ENCODE measurements at places on chromosomes 2 and 18.

DNA sequence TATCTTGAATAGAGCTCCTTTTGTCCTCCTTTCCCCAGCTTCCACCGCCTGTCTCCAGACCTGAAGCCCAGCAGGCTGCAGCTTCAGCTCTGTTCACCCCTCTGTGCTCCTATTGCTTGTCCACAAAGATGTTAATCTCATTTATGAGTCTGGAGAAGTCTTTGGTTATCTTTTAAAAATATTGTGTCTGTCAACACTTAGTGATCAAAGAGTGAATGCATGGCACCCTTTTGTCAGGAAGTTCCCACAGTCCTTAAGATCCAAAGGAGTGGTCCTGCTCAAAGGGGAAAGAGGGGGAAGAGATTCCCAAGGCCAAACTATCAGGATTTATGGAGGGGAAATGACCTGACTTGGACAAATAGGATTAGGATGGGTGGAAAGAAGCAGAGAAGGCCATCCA, 118.9 kb downstream of the ACAA2 start:
- DNase-seq = no peak

GRCh38 chr18:59983506-59983905, 83.7 kb downstream of the PMAIP1 start:
- no peak for DNase-seq

DNA sequence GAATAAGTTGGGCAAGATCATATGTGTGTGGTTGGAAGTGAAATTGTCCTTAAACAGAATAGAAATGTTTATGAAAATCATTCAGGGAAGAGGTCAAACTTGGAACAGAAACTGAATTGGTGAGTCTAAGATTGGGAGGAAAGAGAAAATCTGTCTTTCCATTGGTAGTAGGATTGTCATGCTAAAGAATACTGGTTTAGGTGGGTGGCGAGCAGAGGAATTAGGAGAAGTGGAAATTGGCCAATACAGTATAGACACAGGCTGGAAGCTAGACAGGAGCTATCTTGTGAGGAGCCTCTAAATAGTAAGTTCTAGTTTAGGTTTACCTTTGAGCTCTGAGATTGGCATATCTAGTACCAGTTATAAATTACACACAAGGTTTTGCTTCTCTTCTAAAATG, 80.9 kb upstream of the KYNU start:
- no peak for DNase-seq

- DNase-seq = no peak
These were observed 29.4 kb downstream of the ITM2C start for GRCh38 chr2:230893841-230894781.

GRCh38 chr2:2145817-2146216, 185.3 kb downstream of the MYT1L start:
- DNase-seq = no peak
